ENCODE measurements at places on chromosomes 5 and 9.

DNA sequence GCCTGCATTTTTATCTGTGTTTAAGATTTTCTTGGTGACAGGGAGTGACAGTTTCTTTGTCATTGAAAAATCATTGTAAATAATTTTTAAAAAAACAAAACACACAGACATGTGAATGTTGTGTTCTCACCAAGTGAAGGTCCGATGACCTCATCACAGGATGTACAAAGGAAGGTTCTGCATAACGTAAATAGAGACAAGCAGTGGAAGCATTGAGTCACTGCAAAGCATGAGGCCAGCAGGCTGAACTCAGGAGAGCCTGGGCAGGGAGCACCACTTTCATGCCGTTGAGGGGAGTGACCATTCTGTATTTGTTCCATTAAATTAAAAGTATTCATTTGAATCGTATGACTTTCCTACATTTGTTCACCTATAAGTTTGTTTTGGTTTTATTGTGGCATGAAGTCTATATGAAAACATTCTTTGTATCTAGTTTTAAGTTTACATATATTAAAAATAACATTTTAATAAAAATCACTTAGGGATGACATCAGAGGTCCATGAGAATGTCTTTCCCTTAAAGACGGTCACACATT is 70.4 kb upstream of the TLE1 start:
- no peak for DNase-seq

DNA sequence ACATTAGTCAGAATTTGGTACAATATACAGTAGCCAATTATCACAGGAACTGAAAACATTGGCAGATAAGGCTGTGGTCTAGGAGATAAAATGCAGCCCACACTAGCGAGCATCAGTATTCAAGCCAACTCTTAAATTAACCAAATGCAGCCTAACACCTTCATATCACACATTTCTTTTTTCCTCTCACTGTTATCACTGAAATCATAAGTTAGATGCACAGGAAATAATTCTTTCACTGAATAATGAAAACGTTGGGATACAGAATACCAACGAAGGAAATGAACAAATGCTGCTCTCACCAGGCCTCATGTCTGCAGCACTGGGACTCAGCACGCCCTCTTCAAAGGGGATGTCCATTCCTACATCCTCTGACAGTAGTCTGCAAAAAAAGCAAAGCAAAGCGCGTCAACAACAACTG is 109.1 kb upstream of the PCA3 start:
- no peak for DNase-seq

DNA sequence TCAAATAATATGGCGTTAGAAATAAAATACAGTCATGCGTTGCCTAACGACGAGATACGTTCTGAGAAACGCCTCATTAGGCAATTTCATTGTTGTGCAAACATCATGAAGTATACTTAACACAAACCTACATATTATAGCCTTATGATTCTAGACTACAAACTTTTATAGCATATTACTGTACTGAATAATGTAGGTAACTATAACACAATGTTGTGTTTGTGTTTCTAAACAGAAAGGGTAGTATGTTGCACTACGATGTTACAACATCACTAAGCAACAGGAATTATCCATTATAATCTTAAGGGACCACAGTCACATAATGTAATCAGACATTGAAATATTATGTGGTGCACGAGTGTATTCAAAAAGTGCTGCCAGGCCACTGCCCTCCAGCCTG is 3.0 kb upstream of the SMC2 start:
- no peak for DNase-seq

DNA sequence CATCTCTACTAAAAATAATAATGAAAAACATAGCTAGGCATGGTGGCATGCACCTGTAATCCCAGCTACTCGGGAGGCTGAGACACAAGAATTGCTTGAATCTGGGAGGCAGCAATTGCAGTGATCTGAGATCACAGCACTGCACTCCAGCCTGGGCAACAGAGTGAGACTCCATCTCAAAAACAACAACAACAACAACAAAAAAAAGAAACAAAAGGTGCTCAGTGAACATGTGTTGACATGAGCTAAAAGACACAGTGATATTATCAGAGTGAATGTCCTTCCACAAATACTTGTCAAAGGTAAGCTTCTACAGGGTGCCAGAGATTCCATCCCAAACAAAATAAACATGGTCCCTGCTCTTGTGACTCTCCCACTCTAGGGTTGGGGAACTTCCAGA is 75.2 kb upstream of the LMX1B start:
- no peak for DNase-seq

DNA sequence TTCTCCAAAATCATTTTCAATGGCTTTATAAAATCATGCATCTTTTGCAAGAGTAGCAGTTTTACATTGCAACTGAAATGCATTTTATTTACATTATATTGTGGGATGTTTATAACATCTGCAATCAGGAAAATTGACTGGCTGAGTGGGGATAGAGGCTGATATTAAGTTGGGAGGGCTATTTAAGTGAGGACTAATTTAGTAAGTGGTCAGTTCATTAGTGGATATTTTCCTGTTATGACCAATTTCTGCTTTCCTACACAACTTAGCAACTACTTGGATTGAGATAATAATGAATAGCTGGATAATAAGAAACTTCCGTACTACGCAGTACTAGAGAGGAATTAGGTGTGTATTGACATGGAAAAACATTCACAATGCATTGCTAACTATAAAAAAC is 92.9 kb upstream of the SSBP2 start:
- DNase-seq, result no peak

DNA sequence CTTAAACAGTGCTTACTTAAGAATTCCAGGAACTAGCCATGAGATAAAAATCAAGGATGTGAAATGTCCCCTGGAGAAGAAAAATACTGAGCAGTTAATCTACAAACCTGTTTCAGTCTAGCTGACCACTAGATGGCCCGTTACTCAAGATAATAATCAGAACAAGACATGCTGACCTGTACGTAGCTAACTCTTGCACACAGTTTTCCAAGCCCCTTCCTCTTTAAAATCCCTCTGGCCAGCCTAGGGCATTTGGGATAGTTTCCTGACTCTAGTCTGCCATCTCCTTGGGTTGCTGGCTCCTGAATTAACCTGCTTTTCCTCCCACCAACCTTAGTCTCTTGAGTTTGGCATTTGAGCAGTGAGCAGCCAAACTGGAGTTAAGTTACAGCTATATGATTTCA is 59.2 kb upstream of the TRAF1 start:
- DNase-seq, result peak; percentile 26

DNA sequence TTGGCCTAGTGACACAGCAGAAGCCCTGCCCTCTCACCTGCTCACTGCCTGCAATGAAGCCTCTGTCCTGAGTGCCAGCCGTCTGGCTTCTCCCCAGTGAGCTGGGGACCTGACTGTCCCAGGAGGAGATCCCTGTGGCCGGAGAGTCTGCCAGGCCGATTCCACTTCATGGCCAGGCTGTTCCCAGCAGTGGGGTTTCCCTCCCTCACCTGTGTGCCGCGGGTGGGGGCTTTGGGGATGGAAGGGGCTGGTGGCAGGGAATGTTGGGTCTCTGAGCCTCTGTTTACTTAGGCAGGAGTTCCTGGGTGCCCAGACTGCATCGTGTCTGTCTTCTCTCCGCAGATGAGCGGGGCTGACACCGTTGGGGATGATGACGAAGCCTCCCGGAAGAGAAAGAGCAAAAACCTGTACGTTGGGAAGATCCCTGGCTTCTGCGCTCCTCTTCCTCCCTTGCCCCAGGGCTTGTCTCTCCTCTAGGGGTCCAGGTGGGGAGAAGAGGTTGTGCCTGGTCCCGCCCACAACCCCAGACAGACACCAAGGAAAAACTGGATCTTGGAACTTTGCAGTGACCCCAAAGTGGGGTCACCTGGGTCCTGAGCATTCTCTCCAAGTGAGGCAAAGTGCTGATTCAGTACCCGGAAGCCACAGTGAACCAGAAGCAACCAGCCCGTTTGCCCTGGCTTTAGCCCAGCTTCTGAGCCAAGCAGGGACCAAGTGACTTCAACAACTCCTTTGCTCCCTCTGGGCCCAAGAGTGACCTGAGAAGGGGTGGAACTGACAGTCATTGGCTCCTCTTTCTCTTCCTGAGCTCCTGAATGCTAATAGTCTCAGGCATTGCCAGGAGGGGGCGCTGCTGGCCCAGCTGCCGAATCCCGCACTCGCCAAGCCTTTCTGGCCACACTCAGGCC is 127.7 kb downstream of the RGS3 start:
- DNase-seq, result peak; percentile 75

DNA sequence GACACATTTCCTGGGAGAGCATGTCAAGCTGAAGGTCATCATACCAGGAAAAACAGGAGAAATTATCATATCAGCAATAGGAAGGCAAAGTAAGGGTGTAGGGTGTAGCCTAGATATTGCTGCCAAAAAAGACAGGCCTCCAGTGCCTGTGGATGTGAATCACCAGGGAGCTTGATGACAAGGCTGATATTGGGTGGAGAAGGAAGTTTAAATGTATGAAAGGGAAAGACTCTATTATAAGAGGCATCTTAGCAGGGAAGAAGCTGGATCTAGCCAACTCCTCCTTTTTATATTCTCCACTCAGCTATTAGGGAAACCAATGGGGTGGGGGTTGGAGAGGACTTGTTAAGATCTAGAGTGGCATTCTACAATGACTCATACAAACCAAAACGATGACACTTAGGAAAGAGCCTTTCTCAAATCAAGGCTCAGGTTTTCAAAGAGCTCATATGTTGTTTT is 13.4 kb upstream of the TXNDC8 start:
- DNase-seq, result no peak

DNA sequence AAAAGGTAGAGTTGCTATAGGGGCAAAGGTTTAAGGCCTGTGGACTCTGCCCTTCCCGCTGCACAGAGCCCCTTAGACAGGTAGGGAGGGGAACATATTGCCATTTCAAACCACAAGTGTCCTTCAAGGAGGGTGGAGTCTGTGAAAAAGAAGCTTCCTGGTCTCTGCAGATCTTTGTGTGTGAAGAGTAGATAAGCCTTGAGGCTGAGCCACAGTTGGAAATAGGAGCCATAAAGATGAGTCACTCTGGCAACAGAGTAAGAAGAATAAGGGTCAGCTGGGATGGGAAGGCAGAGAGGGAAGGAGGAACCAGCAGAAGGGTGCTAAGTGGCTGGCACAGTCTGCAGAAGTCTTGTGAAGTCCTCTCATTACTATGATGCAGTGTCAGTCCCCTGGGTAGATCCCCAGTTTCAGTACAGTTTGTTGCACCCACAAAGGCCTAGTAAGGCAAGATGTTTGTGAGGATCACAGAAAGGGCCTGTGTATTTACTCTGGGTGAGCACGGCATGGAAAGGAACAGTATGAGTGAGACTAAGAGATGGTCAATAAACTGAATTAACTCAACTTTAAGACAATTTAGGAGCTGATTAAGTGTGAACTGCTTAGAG is 18.1 kb downstream of the GRXCR2 start:
- DNase-seq, result no peak

DNA sequence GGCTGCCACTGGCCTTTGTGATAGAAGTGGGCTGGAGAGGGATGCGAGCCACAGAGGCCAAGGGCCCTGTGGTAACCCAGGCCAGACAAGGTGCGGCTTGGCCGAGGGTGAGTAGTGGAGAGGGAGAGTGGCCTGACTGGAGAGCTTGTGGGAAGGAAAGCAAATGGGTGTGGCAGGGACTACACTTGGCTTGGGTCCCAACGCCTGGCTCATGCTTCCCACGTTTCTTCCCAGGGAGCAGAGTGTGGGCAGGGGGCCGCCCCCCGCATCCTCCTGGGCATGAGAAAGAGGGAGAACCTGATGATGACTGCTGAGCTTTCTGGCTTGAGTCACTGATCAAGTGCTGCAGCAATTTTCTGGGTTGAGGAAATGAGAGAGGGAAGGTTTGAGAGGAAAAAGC is 95.7 kb downstream of the ANKH start:
- no peak for DNase-seq

DNA sequence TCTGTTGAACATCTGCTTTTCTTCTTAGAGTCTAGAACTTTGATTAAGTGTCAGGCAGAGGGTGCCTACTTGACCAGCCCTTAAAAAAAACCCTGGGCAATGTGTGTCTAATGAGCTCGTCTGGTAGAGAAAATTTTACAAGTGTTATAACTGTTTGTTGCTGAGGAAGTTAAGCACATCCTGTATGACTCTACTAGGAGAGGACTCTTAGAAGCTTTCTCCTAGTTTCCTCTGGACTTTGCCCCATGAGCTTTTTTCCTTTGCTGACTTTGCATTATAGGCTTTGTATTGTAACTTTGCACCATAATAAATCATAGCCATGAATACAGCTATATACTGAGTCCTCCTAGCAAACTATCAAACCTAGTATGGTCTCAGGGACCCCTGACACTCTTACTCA is 39.4 kb downstream of the GNG10 start:
- no peak for DNase-seq
